Mammary microvascular endothelial cell (primary cell): ENCODE measurements at places on chromosomes 4 and X. TPM values are rescaled to one million over a fixed set of nuclear protein-coding genes. Genes with fewer than 3 reads are reported as not detected.

The TSPAN5 gene
- total RNA-seq, result 51.3 and 52.8 TPM in 2 replicates

The CT45A1 gene
- total RNA-seq, result not detected in 2 replicates

The CDK16 gene
- total RNA-seq, result 107 and 122 TPM in 2 replicates

The IQCM gene
- not detected in 2 replicates for total RNA-seq

The NLGN4X gene
- 0.13 and 0.20 TPM in 2 replicates for total RNA-seq

The CHIC1 gene
- 6.9 and 7.2 TPM in 2 replicates for total RNA-seq

The ODAPH gene
- total RNA-seq, result not detected in 2 replicates

The MTNR1A gene
- not detected in 2 replicates for total RNA-seq

The DCAF12L2 gene
- total RNA-seq, result not detected in 2 replicates

The ADH4 gene
- total RNA-seq, result not detected in 2 replicates

The NALF2 gene
- total RNA-seq, result 0.05 and 0.13 TPM in 2 replicates

The SLC7A11 gene
- 52.2 and 55.5 TPM in 2 replicates for total RNA-seq

The CYSLTR1 gene
- total RNA-seq, result 1.2 and 1.5 TPM in 2 replicates

The SORBS2 gene
- total RNA-seq, result 185 and 188 TPM in 2 replicates

The PHOX2B gene
- not detected in 2 replicates for total RNA-seq

The PPARGC1A gene
- not detected in 2 replicates for total RNA-seq

The SPANXC gene
- not detected in 2 replicates for total RNA-seq

The RNF175 gene
- total RNA-seq, result not detected in 2 replicates

The MAGEA2 gene
- not detected in 2 replicates for total RNA-seq

The FMR1NB gene
- total RNA-seq, result not detected in 2 replicates

The PPP2R2C gene
- not detected in 2 replicates for total RNA-seq

The ART3 gene
- total RNA-seq, result 0.07 TPM in 1 of 2 replicates, not detected in the other

The MAGED4 gene
- total RNA-seq, result 2.1 and 3.7 TPM in 2 replicates

The RP2 gene
- 25.2 and 26.1 TPM in 2 replicates for total RNA-seq

The KIF4A gene
- 21.1 and 21.7 TPM in 2 replicates for total RNA-seq

The SLITRK4 gene
- total RNA-seq, result 4.2 and 6.7 TPM in 2 replicates

The NIPAL1 gene
- 2.4 and 2.5 TPM in 2 replicates for total RNA-seq

The MAGEC2 gene
- total RNA-seq, result not detected in 2 replicates
